Right renal pelvis (tissue), 4 donors: ENCODE measurements at places on chromosomes 3 and 15. TPM values are rescaled to one million over a fixed set of nuclear protein-coding genes. Genes with fewer than 3 reads are reported as not detected.

The TMEM45A gene
- 24.4 TPM for polyA plus RNA-seq

The MUC4 gene
- polyA plus RNA-seq, result 1.0 TPM

The CASR gene
- polyA plus RNA-seq, result 21.9 TPM

The GOLGA6B gene
- polyA plus RNA-seq, result not detected

The ZIC4 gene
- polyA plus RNA-seq, result not detected

The PIK3R4 gene
- 44.8 TPM for polyA plus RNA-seq

The EID1 gene
- polyA plus RNA-seq, result 319 TPM

The STRIT1 gene
- 1.9 TPM for polyA plus RNA-seq

The LSAMP gene
- 14.7 TPM for polyA plus RNA-seq

GRCh38 chr3:43379343-43379742, 93.0 kb downstream of the SNRK start:
- DNase-seq, result no peak

GRCh38 chr15:70153921-70154717, 56.4 kb upstream of the TLE3 start:
- DNase-seq, result no peak

GRCh38 chr15:39946862-39947261, 12.9 kb downstream of the EIF2AK4 start:
- no peak for DNase-seq

GRCh38 chr3:143697975-143698374, 150.3 kb downstream of the SLC9A9 start:
- no peak for DNase-seq

DNA sequence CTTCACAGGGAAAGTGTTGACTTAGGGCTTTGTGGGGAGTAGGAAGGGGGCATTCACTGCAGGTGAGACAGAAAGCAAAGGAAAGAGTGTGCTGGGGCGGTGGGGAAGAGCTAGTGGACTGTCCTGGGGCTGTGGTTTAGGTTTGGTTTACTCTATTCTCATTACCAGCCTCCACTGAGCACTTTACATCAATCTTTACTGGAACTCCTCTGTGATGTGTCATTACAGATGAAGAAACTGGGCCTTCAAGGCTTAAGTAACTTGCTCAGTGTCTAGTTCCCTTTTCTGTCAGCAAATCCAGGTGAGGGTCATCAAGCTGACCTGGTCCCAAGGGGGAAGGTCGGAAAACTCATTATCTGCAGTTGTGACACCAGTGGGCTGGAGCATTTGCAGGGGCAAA, 120.2 kb upstream of the PFN2 start:
- no peak for DNase-seq

- no peak for DNase-seq
Observed at GRCh38 chr15:60255390-60255789, 142.4 kb downstream of the ANXA2 start.

GRCh38 chr15:28255965-28256364, 66.0 kb downstream of the HERC2 start:
- no peak for DNase-seq

GRCh38 chr3:172082269-172082668, 42.9 kb downstream of the FNDC3B start:
- no peak for DNase-seq

DNA sequence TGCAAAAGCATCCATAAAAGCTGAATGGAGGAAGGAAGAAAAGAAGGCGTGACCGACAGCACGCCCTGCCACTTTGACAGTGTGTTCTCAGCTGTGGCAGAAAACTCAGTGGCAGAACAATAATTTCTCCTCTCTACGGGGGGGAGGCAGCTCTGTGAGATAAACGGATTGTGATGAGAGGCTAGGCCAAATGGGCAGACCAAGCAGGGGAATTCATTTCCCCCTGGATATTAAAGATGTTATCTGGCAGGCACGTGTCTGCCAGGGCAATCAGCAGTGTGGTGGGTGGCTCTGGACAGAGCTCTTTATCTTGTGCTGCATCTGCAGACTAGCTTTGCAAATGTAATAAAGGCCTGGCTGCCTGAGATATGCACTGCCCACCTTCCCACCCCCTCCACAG, 1.9 kb upstream of the RMDN3 start:
- DNase-seq, result no peak

GRCh38 chr3:108319428-108320082, 23.2 kb downstream of the HHLA2 start:
- peak; percentile 43 for DNase-seq

- no peak for DNase-seq
Observed at GRCh38 chr15:96747291-96747690, 416.8 kb downstream of the NR2F2 start.

- no peak for DNase-seq
Observed at GRCh38 chr3:177370246-177370822, 173.1 kb upstream of the TBL1XR1 start.

- no peak for DNase-seq
Observed at GRCh38 chr3:126946405-126946804, 36.5 kb upstream of the PLXNA1 start.

DNA sequence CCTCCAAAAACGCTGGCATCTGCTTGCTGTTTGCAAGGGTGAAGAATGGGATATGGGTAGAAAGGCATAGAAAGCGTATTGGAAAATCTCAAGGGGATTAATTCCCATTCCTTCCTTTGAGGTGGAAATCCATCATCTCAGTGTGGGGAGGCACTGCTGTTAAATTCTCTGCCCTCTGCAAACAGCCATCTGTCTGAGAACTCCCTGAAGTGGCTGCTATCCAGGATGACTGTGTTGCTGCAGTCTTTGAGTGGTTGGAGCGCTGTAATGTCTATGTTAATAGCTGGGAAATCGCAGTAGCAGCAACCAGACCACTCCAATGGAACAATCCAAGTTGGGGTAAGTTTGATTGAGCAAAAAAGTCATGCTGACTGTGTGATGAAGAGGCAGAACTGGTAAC, 625.9 kb downstream of the NLGN1 start:
- no peak for DNase-seq

DNA sequence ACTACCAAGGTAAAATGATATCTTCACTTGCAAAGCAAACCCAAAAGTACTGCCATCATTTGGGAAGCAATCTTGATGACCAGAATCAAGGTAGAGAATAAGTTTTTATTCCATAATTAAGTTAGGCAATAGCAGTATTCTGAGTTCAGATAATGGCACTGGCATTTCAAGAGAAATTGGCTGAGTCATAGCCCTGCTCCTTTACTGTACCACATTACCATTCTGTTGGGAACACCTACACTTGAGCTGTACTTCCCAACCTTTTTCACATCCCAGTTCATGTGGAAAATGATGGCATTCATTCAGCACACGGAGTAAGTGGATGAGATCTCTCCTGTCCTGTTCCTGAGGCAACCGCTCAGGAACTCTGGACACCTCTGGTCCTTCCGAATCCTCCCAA, 311.6 kb upstream of the TPRG1 start:
- no peak for DNase-seq

GRCh38 chr3:150779402-150779858, 16.5 kb upstream of the SIAH2 start:
- DNase-seq, result no peak
